ENCODE measurements at places on chromosomes 5 and 9. TPM values are rescaled to one million over a fixed set of nuclear protein-coding genes. Genes with fewer than 3 reads are reported as not detected.

The WDR38 gene
- total RNA-seq: not detected

GRCh38 chr9:129576546-129577543 lies 44.1 kb downstream of the C9orf50 start:
- no peaks in the 10 kb centered on the region for H3K27me3 ChIP-seq
- no peak overlapping the region for H3K4me3 ChIP-seq
- no peaks in the 10 kb centered on the region for H3K36me3 ChIP-seq
- no peak for DNase-seq
- no peak overlapping the region for H3K27ac ChIP-seq

- no peak for DNase-seq
- H3K36me3 ChIP-seq: no peaks in the 10 kb centered on the region
- H3K4me3 ChIP-seq: no peak overlapping the region
- H3K27me3 ChIP-seq: no peaks in the 10 kb centered on the region
- peaks cover 4% of the 10 kb centered on the region for H3K4me1 ChIP-seq
Observed at GRCh38 chr5:173902743-173903142, 14.6 kb downstream of the CPEB4 start.

- H3K4me3 ChIP-seq: no peak overlapping the region
- H3K27me3 ChIP-seq: no peaks in the 10 kb centered on the region
- H3K27ac ChIP-seq: no peak overlapping the region
- no peaks in the 10 kb centered on the region for H3K4me1 ChIP-seq
- no peak for DNase-seq
Observed at GRCh38 chr9:3150074-3150473, 306.2 kb upstream of the PUM3 start.

DNA sequence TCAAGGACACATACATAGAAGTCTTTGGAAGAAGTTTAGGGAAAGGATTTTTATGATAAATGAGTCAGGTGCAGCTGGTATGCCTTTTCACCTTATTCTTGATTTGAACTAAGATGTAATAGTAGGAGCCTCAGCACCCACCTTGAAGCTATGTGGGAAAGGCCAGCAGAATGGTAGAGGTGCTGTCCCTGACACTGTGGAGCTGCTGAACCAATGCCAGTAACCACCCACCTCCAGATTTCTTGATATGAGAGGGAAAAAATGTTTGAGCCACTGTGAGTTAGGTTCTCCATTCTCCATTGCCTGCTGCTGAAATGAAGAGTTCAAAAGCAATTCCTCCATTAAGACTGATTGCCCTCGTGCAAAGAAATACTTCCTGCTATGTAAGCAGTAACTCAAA lies 12.2 kb upstream of the HMGCR start:
- H3K4me3 ChIP-seq: no peak overlapping the region
- DNase-seq: no peak

GRCh38 chr5:150092159-150092787 lies 5.9 kb upstream of the CSF1R start:
- H3K36me3 ChIP-seq: no peaks in the 10 kb centered on the region
- no peaks in the 10 kb centered on the region for H3K27me3 ChIP-seq
- no peaks in the 10 kb centered on the region for H3K4me1 ChIP-seq
- H3K4me3 ChIP-seq: no peak overlapping the region
- no peak overlapping the region for H3K27ac ChIP-seq

DNA sequence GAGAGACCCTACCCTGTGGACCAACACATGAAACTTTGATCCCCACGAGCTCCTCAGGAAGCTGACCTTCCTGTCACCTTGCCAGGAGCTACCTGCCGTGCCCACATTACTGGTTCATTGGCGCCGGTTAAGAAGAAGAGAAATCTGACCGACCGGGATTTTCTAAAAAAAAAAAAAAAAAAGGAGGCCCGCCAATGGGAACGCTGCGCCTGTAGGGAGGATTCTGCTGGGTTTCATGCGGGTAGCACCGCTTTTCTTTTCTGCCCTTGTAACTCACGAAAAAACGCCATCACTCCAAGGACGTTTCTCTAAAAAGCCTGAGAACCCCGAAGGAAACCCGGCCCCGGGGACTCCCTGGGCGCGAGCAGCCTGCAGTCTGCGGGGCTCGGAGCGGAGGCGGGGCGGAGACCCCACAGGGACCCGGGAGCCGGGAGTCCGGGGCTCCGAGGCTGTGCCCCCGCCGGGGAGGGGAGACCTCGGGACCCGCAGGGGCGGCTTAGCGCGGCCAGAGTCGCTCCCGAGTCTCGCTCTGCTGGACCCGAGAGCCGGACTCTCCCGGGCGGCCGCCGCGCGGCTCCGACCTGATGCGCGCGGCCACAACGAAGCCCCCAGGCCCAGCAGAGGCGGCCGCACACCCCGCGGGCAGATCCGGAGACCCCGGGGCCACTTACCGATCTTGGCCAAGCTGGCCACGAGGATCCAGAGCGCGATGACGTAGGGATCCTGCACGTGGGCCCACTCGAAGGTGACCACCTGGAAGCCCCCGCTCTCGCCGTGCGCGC lies 617 bp downstream of the SLC9A3 start:
- H3K4me3 ChIP-seq: no peak overlapping the region
- peaks cover 23% of the 10 kb centered on the region for H3K4me1 ChIP-seq
- no peak for DNase-seq
- H3K27me3 ChIP-seq: peaks cover 96% of the 10 kb centered on the region
- H3K27ac ChIP-seq: no peak overlapping the region
- no peaks in the 10 kb centered on the region for H3K36me3 ChIP-seq

The WASHC1 gene
- total RNA-seq: 8.6 TPM

The CNTFR gene
- 6.5 TPM for total RNA-seq

- no peak for DNase-seq
- H3K4me1 ChIP-seq: no peaks in the 10 kb centered on the region
- peaks cover 9% of the 10 kb centered on the region for H3K36me3 ChIP-seq
Observed at GRCh38 chr5:160616712-160617497, 195.2 kb downstream of the PTTG1 start.

DNA sequence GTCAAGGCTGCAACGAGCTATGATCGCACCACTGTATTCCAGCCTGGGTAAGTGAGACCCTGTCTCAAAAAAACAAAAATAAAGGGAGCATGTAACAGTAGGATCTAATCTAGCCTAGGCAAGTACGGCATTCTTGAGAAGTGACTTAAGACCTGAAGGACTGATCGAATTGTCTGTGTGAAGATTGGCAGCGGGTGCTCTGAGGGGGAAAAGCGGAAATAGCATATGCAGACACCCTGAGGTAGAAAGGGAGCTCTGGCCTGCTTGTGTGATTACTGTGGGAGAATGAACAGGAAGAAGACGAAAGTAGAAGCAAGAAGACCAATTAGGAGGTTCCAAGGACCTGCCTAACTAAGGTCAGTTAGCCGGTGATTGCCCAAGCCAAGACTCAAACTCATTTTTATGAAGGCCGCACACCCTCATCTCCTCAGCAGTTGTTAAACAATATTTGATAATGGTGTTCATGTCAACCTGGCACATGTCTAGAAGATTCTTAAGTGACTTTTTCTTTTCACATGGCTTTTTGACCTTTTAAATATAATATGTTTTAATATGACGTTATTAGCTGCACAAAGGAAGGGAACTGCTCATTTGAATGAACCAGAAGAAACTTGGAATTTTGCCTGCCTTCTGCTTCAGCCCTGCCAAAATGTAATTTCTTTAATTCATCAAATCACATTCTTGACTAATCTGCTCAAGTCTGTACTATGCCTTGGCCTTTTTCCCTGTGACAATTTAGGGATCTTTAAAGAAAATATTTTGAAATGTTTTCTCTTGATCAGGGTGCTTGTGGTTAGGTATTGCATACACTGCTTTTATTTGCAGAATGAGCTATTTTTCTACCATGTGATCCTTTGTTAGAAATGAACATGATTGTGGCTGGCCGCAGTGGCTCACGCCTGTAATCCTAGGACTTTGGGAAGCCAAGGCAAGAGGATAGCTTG lies 289.2 kb upstream of the DMRT1 start:
- H3K27me3 ChIP-seq: no peaks in the 10 kb centered on the region
- no peaks in the 10 kb centered on the region for H3K36me3 ChIP-seq
- no peak for DNase-seq
- no peak overlapping the region for H3K27ac ChIP-seq
- no peak overlapping the region for H3K4me3 ChIP-seq

DNA sequence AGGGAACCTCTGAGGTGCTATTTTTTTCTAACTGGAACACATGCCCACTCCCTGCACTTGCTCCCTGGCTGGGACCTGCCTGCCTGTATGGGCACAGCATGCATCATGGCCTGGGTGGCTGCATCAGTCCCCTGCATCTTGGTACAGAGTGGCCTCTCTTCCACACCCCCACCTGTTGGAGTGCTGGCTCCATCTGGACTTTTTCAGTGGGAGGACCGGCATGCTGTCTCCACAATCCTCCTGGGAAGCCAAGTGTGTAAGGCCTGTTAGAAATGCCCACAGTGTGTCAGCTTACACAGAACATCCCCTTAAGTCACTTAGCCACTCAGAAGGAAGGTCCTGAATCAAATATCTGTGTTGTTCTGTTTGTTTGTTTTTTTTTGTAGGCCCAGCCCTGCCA lies 102.9 kb downstream of the MARCHF3 start:
- no peaks in the 10 kb centered on the region for H3K36me3 ChIP-seq
- no peak overlapping the region for H3K27ac ChIP-seq
- no peaks in the 10 kb centered on the region for H3K4me1 ChIP-seq
- no peak overlapping the region for H3K4me3 ChIP-seq

DNA sequence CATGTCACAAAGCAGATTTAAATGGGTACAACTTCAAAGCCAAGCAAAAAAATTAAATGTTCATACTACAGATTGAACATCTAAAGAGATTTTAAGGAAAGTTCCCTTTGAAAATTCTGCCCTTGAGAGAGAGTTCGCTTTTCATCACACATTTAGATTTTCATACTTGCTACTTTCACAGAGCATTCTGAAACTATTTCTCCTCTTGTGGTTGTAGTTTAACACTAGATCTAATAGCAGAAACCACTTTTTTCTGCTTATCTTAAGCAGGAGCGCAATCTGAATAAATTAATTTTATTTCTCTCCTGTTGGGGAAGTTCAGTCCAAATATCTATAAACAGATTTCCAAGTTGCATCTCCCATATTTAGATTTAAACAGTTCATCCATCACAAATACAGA lies 173.3 kb upstream of the RASA1 start:
- no peak overlapping the region for H3K27ac ChIP-seq
- no peaks in the 10 kb centered on the region for H3K36me3 ChIP-seq
- no peaks in the 10 kb centered on the region for H3K4me1 ChIP-seq
- DNase-seq: no peak
- H3K4me3 ChIP-seq: no peak overlapping the region
